ENCODE measurements at places on chromosomes 4 and X.

DNA sequence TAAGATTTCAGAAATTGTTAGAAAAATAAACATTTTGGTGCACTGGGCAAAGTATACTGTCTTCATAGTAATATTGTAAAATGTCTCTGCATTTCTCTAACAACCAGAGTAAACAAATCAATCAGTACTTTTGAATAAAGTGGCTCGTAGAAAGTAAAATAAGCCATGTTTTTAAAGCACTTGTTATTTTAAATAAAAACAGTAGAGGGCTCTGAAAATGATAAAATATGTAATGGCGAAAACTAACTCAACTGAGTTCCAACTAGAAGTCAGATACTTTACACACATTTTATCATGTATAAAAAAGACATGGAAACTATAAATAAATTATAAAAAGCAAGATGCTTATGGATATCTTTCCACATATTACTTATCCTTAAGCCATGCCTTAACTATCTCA lies 1134.4 kb downstream of the PDHA2 start:
- no peak for DNase-seq

- no peak for DNase-seq
These were observed 139.1 kb downstream of the KDR start for GRCh38 chr4:54986095-54986846.

DNA sequence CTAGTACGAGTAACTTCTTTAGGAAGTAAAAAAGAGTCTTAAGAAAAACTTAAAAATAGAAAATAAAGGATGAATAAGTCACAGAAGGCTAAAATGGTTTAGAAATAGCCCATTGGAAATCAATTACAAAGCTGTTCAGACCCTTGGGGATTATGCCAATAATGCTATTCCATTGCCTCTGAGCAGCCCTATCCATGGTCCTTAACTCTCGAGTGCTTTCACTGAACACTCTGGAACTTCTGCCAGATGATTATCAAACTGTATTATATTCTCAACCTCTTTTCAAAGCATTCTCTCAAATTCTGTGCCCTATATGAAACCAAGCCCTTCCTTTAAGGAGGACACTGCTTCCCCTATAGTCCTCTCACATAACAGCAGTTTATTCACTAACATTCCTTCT lies 17.0 kb downstream of the SLC9B1 start:
- DNase-seq = peak; percentile 19

DNA sequence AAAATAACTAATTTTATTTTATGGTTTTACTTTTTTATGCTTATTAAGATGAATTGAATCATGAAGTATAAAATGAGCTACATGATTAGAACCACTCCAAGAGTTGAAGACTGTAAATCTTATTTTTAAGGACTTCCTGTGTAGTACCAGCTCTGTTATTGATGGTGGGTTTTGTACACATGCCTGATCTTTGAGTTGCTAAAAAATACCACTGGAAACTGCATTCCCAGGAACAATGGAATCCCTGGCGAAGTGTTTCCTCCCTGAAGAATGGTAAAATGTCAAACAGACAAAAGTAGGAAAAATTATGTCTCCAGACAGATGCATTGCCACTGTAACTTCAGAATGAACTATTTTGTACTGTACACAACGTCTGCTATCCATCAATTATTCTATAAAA lies 935.4 kb upstream of the TENM3 start:
- DNase-seq = no peak

- DNase-seq = no peak
These were observed 2185.1 kb upstream of the TENM3 start for GRCh38 chr4:180057891-180058671.

GRCh38 chr4:185395238-185395955 lies at the start of gene LRP2BP:
TSS of gene LRP2BP (minus strand) at chr4:185395924. CDS start at chr4:185378186, 17,738 bp downstream.
- DNase-seq = peak; percentile 44

DNA sequence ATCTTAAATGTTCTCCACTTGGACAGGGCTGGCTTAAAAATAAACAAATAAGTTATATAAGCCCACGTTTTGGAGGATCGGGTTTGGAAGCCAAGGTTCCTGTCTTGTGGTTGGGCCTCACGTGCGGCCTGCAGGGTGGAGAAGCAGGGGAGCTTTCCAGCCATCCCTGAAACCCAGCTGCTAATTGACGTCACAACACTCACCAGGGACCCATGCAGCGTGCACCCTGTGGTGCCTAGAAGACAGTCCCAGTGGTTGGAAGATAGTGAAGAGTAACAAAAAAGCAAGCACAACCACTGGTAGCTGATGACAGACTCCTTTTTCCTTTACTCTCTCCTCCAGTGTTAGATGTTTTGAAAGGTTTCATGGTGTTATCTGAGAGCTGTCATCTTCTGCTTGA lies 142.0 kb upstream of the RBPJ start:
- no peak for DNase-seq

DNA sequence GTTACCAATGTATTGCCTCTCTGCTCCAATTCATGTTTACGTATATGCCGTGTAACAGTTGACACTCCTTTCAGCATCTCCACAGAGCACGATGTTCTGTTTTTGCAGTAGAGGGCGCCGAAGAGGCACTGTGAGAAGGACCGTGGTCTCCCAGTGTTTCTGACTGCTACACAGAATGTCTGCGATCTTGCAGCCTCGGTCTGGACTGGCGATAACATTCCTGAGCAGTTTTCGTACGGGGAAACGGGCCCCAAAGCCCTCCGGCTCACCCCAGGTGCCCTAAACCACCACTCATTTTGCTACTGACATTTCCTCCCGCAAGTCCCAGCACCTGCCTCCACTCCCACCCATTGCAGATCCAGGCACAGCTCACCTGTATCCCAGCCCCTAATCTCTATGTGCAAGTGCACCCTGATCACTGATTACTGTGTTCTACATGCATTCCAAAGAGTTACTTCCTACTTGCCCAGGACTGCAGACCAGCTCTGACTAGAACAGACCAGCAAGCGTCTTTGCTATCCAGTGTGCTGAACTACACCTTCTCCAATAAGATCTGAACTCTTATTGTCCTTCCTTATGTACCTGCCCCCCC lies 12.4 kb upstream of the NFXL1 start:
- DNase-seq = peak; percentile 50

DNA sequence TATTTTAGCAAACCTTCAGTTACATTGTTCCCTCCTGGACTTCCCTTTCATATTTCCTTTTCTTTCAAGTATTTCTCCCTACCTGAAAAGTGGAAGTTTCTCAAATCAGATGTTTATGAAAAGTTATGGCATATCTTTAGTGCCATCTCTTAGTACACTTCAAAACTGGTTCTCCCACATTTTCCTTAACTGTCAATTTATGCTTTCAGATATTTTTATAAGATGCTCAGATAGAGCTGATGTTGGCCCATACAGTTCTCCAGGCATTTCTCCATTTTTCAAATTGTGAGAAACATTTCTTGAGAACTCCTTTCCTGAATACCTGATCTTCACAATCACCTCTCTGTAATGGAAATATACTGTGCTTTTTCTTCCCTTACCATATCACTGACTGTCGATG lies 32.5 kb upstream of the AP1AR start:
- DNase-seq = no peak

- peak; percentile 57 for DNase-seq
These were observed 1.3 kb downstream of the CAMK2D start for GRCh38 chr4:113760094-113760794.

DNA sequence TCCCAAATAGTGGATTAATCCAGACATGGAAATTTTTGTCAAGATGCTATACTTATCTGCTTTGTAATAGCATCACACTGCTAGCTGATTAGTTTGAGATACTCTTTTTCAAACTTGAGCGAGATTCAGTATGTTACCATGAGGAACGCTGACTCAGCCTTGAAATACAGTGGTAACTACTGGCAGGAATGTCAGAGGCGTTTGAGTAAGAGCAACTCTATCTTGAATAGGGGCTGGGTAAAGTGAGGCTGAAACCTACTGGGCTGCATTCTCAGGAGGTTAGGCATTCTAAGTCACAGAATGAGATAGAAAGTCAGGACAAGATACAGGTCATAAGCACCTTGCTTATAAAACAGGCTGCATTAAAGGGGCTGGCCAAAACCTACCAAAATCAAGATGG lies 2519.6 kb downstream of the ARAP2 start:
- DNase-seq = no peak

DNA sequence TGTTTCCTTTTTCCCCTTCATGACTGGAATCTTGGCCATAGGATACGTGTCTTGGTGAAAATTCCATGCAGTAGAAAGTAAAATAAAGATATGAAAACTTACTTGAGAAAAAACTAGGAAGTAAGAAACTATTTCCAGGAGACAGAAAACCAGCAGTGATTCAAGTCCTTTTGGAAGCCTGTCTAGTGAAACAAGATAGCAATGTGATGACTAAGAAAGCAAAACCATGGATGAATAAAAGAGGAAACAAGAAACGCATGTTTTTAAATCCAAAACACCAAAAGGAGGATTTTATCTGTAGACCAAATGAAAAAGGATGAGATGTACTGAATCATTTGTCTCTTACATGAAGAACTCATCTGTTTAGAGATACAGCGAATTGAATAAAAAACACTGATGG lies 1430.0 kb downstream of the ARAP2 start:
- DNase-seq = no peak

Measured in fibroblast of villous mesenchyme (primary cell).